Dorsolateral prefrontal cortex (tissue), 122 donors: ENCODE measurements at places on chromosomes 6 and 20. TPM values are rescaled to one million over a fixed set of nuclear protein-coding genes. Genes with fewer than 3 reads are reported as not detected.

Gene MOXD1
- 16.9 TPM for total RNA-seq

Gene SLC23A2
- 106 TPM for total RNA-seq

Gene PTPN1
- 18.3 TPM for total RNA-seq

Gene TMEM242
- 17.3 TPM for total RNA-seq

Gene GATA5
- total RNA-seq, result not detected

Gene REM1
- total RNA-seq, result 0.43 TPM

Gene MAP7
- total RNA-seq, result 150 TPM

Gene SYCP2
- 11.0 TPM for total RNA-seq

Gene GSTA3
- total RNA-seq, result not detected

Gene ZSCAN31
- total RNA-seq, result 25.6 TPM

Gene ZNF311
- total RNA-seq, result 0.60 TPM

Gene BCAS1
- 99.2 TPM for total RNA-seq

Gene OR2H1
- total RNA-seq, result not detected

Gene CALHM5
- 1.1 TPM for total RNA-seq

Gene LHFPL5
- total RNA-seq, result 12.6 TPM

Gene SRMS
- total RNA-seq, result not detected

Gene ANKEF1
- 2.1 TPM for total RNA-seq

Gene TDP2
- total RNA-seq, result 53.6 TPM

Gene NAA20
- 42.6 TPM for total RNA-seq

Gene METTL24
- total RNA-seq, result 3.3 TPM

Gene DCBLD1
- total RNA-seq, result 8.8 TPM

Gene FAM209B
- not detected for total RNA-seq

Gene DEFB114
- not detected for total RNA-seq

Gene IL17F
- not detected for total RNA-seq

Gene SLC22A7
- total RNA-seq, result 0.22 TPM

Gene ETV7
- total RNA-seq, result 1.4 TPM

Gene PBX2
- 79.6 TPM for total RNA-seq

Gene PRSS35
- total RNA-seq, result 3.1 TPM

Gene SLCO4A1
- total RNA-seq, result 53.9 TPM

Gene FOXS1
- total RNA-seq, result 2.1 TPM

Gene HTR1E
- 14.8 TPM for total RNA-seq

Gene RIPPLY2
- total RNA-seq, result 20.2 TPM

Gene SNRPB
- 44.7 TPM for total RNA-seq

Gene PGC
- total RNA-seq, result not detected

Gene FGD2
- 14.8 TPM for total RNA-seq

Gene ALDH5A1
- 49.0 TPM for total RNA-seq

Gene SSTR4
- total RNA-seq, result 3.3 TPM

Gene ZBP1
- total RNA-seq, result not detected

Gene SOX18
- 5.4 TPM for total RNA-seq

Gene PAX1
- total RNA-seq, result not detected

Gene MPIG6B
- 0.35 TPM for total RNA-seq

Gene PXDC1
- 25.1 TPM for total RNA-seq

Gene CEP162
- total RNA-seq, result 11.9 TPM

Gene NPEPL1
- 22.2 TPM for total RNA-seq

Gene PDE7B
- total RNA-seq, result 13.4 TPM

Gene SLC13A3
- total RNA-seq, result 42.3 TPM

Gene TCF21
- total RNA-seq, result not detected

Gene TMEM217
- total RNA-seq, result 1.8 TPM

Gene TMEM14A
- total RNA-seq, result 68.8 TPM
